Putamen (tissue), 1 donor: ENCODE measurements at places on chromosomes 12 and 14.

DNA sequence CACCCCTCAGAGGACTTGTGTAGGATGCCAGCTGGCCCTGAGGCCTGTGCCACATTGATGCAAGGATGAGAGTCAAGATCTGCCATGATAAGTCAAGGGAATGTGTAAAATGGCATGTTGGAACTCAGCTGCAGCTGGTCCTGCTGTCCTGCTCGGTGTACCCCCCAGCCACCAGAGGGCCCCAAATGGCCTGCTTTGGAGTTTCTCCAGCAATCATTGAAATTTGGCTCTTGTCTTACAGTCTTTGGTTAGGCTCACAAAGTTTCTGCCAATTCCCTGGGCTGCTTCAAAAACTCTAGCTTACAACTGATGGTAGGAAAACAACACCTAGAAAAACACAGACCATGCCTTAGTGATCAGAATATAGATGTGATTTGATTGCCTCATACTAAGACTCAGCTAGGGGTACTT is 76.8 kb downstream of the HSD17B6 start:
- peak; percentile 53 for DNase-seq

DNA sequence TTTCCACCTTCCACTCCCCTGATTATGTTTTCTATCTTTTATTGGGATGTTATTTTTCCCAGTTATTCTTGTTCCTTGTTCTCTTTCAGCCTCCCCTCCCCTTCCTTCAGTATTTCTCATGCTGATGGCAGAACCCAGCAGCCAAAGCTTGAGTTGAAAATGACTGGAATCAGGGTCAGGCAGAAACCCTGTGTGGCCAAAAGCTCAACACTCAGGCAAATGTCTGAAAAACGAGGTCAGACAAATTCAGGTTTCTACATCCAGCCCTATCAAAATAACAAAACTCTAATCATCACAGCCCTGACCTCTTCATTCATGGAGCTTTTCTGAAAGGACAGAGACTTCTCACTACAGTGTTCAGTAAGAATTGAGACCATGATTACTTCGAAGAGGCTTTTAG is 134.6 kb downstream of the PTPRR start:
- DNase-seq = no peak

DNA sequence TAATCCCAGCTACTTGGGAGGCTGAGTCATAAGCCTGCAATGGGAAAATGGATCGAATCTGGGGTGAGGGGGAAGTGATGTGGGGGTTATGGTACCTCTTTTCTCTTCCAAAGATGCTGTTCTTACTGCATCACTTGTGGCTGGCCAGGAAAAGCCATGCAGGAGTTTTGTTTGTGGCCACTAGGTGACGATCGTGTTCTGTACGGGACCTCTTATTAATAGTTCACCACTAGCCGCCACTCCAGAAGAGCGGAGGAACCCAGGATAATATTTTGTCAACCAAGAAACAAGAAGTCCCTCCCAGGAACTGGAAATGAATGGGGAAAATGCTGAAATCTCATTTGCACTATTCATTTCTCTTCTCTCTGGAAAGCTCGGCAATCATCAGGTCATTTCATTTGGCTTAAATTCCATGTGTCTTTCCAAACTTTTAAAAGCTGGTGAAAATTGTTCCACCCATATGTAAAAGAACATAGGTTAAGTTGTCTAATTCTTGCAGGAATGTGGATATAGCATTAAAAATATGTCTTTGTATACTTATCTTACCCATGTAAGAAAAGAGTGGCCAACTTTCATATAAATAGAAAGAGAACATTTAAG is 8.9 kb downstream of the GPR65 start:
- peak; percentile 67 for DNase-seq

- DNase-seq = no peak
Observed at GRCh38 chr14:24775950-24776349, 142.0 kb upstream of the GZMB start.

- DNase-seq = no peak
Observed at GRCh38 chr12:92051441-92051840, 94.2 kb downstream of the BTG1 start.

- no peak for DNase-seq
Observed at GRCh38 chr12:121222847-121223246, 12.9 kb downstream of the P2RX4 start.

- DNase-seq = no peak
Observed at GRCh38 chr12:59823567-59823966, 227.7 kb downstream of the SLC16A7 start.

- no peak for DNase-seq
Observed at GRCh38 chr14:101476916-101477553, 84.3 kb upstream of the DIO3 start.

- DNase-seq = no peak
Observed at GRCh38 chr14:32559590-32559989, 230.5 kb downstream of the AKAP6 start.

DNA sequence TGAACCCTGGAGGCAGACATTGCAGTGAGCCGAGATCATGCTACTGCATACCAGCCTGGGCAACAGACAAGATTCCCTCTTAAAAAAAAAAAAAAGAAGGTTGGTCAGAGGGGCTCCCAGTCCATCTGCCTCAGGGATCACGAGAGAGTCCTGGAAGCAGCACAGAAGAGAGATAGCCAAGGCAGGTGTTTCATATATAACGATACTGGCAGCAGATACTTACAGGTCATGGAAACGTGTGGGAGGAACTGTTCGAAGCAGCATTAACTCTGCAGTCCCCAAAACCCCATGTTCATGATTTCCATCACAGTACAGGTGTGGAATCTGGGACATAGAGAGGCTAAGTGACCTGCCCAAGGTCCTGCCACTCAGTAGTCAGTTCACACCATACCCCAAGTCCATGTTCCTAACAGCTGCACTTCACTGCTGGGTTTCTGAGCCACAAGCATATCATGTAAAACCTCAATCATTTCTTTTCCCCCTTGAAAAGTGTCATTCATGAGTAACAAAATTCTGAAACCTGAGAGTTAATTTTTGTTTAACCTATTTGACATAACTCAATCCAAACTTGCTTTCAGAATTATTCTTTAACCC is 16.7 kb downstream of the CDK2AP1 start:
- no peak for DNase-seq

DNA sequence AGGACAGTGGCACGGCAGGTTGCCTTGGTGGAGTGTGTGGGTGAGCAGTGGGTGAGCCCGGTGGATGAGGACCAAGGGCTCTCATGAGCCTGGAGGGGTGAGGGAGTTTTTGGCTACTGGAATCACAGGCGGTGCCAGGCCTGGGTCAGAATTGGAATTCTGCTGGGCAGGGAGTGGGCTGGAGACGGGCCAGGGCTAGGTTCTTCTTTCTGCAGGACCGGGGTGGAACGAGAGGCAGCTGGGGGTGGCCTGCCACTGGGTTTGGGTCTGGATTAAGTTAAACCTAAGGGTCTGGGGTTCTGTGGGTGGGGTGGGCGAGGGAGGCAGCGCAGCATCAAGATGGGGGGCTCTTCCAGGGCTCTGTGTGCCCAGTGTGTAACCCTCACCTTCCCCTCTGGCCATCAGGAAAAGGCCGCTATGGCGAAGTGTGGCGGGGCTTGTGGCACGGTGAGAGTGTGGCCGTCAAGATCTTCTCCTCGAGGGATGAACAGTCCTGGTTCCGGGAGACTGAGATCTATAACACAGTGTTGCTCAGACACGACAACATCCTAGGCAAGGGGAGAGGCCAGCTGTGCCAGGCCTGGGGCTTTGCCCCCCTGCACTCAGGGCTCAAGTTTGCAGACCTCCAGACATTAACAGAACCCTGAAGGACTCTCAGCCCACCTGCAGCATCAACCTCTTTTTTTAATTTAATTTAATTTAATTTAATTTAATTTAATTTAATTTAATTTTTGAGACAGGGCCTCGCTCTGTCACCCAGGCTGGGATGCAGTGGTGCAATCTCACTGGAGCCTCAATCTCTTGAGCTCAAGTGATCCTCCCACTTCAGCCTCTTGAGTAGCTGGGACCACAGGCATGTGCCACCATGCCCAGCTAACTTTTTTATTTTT is 7.0 kb downstream of the ACVRL1 start:
- no peak for DNase-seq

GRCh38 chr14:45359746-45360145 is 106.7 kb upstream of the MIS18BP1 start:
- no peak for DNase-seq

- DNase-seq = no peak
Observed at GRCh38 chr14:20458031-20458789, 3.0 kb downstream of the PIP4P1 start.
